Activated CD4-positive, alpha-beta memory T cell treated with anti-CD3 and anti-CD28 coated beads for 36 hours (primary cell): ENCODE measurements at places on chromosomes 3 and 15. TPM values are rescaled to one million over a fixed set of nuclear protein-coding genes. Genes with fewer than 3 reads are reported as not detected.

- no peak for DNase-seq
These were observed 38.0 kb upstream of the GBE1 start for GRCh38 chr3:81799403-81799802.

DNA sequence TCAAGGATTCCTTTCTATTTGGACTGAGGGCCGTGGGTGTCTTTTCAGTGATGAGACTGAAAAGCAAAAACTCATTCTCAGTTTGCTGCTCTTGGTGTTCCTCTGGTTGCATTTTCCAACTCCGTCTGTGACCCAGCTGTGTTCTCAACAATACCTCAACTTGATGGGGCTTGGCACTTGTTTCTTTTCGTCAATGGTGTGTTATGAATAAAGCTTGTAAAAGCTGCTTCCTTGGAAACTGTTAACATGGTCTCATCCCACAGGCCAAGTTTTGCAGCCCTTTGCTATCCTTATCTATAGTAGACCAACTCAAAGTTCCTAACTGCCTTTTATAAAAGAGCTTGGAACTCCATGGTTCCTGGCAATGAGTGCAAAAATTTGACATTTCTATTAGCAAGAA, 142.5 kb upstream of the UBE2E1 start:
- DNase-seq, result no peak

DNA sequence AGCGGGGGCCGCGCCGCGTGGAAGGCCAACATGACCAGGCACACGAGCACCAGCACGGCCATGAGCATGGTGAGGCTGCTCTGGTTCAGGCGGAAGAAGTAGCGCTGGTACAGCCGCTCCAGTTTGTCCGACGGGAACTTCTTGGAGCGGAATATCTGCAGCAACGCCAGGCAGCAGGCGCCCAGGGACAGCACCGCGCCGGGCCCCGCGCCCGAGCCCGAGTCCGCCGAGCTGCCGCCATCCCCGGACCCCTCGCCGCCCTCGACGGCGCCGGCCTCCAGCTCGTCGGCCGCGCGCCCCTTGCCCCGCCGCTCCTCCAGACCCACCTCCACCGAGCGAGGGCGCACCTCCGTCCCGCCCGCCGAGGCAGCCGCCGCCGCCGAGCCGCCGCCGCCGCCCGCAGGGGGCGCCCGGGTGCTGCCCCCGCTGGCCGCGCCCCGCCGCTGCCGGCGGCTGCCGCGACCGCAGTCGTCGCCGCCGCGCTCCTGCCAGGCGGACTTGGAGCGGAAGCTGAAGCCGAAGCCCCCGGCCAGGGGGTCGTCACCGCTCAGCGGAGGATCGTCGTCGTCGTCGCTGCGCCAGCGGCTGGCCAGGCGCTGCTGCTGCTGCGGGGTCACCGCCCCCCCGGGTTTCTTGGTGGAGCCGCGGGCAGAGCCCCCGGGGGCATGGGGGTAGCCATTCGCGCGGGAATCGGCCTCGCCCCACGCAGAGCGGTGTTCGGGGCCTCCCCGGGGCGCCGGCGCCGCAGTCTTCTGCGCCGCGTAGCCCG, 957 bp downstream of the ADCY5 start:
- DNase-seq, result peak; percentile 58

GRCh38 chr15:91860498-91860897, 7.0 kb downstream of the SLCO3A1 start:
- DNase-seq, result no peak

DNA sequence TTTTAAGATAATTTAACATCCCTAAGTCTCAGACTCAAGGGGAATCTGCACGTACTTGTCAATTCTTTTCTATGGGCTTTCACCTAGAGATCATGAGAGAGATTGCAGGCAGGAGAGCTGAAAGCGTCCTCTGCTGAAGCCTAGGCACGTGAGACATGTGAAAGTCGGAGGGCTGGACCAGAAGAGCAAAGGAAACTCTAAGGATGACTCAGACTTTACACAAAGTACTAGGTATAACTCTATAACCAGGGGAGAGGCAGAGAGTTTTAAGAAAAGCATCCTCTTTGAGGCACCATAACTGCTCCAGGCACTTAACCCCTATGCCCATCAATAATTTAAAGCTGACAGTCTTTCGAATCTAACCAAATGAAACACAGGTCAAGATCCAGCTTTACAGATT, 436.6 kb downstream of the VGLL3 start:
- DNase-seq, result no peak

DNA sequence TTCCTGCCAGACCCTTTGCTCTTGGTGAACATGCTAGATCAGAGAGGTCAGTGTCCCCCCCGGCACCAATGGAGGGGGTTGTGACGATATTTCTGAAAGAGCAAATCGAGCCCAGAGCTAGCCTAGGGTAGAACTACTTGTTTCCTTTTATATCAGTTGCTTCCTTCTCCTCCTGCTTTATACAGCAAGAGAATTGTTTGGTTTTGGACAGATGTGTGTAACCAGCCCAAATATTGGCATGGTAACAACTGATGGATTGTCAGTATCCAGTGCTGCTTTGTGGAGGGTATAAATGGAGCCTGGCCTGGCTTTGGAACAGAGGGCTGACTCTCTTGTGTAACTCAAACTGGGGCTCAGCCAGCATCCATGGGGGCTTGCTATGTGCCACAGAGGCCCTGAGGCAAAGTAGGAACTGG, 27.2 kb downstream of the SNX1 start:
- no peak for DNase-seq

Gene TMEM158
- total RNA-seq, result not detected

Gene KIF7
- 0.92 TPM for total RNA-seq

Gene EPHB3
- total RNA-seq, result 0.07 TPM
